Activated T-cell treated with anti-CD3 and anti-CD28 coated beads for 1 hour (primary cell): ENCODE measurements at places on chromosomes 5 and 9.

DNA sequence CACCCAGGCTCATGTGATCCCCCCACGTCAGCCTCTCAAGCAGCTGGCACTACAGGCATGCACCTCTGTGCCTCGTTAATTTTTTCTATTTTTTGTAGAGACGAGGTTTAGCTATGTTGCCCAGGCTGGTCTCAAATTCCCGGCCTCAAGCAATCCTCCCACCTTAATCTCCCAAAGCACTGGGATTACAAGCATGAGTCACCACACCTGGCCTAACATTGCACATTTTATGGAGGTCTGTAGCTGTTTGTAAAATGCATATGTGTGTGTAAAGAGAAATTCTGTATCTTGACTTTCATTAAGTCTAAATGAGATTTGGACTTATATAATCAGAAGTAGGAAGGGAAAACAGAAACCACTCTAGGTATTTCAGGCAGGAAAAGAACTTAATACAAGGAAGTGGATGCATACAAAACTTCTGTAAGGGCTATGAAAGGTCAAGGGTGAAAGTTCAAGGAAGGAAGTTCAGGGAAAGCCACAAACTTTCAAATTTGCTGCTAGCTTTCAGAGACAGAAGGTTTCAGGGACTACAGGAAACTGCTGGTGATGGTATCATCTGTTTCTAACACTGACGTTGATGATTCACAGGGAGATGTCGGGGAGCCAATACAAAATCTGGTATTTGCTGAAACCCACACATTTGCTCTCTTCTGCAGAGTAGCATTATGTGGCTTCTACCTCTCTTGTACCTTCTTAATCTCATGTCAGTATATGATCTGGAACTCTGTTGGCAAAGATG lies 209.4 kb downstream of the PIK3R1 start:
- DNase-seq: no peak

GRCh38 chr9:87657190-87657589 lies 68.7 kb upstream of the CTSL start:
- no peak for DNase-seq

DNA sequence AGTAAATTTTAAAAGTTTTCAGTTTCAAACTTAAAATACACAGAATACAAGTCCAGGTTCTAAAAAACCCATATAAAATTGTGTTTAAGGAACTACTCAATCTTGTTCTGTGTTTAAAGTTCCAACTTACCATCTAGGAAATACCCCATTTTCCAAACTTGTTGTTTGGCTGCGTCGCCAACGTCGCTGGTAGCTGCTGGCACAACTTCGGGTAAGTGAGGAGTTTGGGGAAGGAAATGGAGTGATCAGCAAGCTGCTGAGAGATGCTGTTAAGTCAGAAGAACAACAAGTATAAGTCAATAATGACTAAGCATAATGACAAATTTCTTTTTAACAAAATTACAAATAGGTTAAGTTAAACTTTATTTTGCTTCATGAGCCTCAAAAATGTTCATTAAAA lies 71.3 kb upstream of the RAPGEF6 start:
- DNase-seq: no peak

DNA sequence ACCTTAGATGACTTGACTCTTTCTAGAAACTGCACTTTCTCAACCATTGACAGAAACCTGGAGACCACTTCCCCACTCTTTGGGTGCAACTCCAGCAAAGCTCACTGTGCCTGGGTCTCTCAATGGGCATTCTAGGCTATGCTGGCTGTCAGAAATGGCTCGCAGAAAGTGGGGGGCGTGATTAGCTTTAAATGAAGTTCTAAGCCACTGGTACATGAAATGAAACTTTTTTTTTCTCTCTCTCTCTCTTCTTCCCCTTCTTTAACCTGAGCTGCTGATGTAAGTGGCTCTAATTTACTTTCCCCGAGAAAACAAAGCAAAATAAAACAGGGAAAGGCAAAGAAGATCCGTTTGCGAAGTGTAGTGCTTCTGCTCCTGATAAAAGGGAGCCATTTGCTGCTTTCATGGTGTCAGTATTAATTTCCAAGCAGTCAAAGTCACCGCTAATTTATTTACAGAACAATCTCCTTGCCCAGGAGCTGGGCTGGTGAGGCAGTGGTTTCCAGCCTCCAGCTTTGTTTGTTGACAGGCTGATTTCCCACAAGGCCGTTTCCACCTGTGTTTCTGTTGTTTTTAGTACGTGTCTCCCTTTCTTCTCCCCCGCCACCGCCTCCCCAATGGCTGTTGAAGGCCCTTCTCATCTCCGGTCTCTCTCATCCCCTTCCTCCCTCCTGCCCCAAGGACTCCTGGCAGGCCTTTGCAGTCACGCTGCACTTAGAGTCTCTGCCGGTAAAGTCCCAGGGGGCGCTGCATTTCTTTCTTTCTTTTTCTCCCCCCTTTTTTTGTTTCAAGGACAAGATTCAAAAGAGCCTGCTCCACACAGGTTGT lies 422.9 kb downstream of the EBF1 start:
- DNase-seq: no peak

- no peak for DNase-seq
Observed at GRCh38 chr9:87609486-87609885, 111.8 kb downstream of the DAPK1 start.

DNA sequence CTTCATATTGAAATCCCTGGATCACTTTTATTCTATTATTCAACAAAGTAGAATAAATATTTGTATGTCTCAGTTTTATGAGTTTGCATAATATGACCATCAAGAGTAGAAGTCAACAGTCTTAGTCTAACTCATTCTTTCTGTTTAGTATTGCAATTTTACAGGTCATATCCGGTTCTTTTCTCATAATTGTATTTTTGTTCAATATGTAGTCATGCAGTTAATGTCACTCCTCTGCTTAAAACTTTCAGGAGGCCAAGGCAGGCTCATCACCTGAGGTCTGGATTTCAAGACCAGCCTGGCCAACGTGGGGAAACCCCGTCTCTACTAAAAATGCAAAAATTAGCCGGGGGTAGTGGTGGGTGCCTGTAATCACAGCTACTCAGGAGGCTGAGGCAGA lies 148.4 kb upstream of the TRPM3 start:
- no peak for DNase-seq

GRCh38 chr9:111980398-111980797 lies 83.8 kb downstream of the UGCG start:
- no peak for DNase-seq

- no peak for DNase-seq
Observed at GRCh38 chr9:27514551-27514950, 9.5 kb upstream of the IFNK start.

DNA sequence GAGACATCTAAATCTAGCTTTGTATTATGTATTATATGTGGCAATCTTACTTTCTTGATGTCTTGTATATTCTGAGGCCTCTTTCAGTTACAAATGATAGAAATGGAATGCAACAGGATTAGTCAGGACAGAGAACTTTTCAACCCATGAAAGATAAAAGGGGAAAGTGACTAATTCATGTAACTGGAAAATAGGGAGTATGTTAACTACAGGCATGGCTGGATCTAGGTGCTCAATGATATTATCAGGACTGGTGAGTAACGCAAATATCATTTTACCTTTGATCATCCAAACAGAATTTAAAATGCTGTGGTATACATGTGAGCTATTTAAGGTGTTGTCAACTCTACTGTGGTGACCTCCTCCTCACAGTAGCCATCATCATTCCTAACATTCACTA lies 215.7 kb upstream of the GLRA1 start:
- no peak for DNase-seq

DNA sequence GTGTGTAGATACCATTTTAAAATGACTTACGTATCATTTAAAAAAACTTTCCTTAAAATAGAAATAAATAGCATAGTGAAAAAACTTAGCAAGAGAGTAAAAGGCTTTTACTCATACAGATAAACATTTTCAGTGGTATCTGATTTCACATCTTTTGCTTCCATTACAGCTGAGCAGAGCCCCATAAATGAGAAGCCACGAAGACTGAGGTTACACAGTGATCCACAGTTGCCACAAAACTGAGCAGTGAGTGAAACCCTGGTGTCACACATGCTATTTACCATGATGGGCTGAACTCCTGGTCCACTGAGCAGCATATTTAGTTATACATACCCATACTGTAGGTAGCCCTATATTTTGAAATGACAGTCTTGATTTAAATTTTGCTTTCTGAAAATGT lies 401.2 kb downstream of the KIAA0825 start:
- DNase-seq: no peak
